ENCODE measurements at places on chromosomes 12 and 14. TPM values are rescaled to one million over a fixed set of nuclear protein-coding genes. Genes with fewer than 3 reads are reported as not detected.

Gene LMO3
- total RNA-seq: 2.3 TPM

Gene ACOT4
- 3.9 TPM for total RNA-seq

Gene KCNK10
- not detected for total RNA-seq

Gene SLC7A8
- 3.8 TPM for total RNA-seq

Gene CNPY2
- total RNA-seq: 162 TPM

Gene NUBPL
- total RNA-seq: 14.9 TPM

Gene TBX5
- total RNA-seq: not detected

Gene AKAP6
- 1.5 TPM for total RNA-seq

Gene ETFBKMT
- total RNA-seq: 0.52 TPM

Gene PLCZ1
- not detected for total RNA-seq

Gene LRRC10
- total RNA-seq: not detected

Gene PRH2
- total RNA-seq: not detected

Gene RNASE4
- total RNA-seq: 8.5 TPM

Gene GDF3
- not detected for total RNA-seq

Gene ESR2
- total RNA-seq: 0.35 TPM

Gene COL2A1
- total RNA-seq: 6.7 TPM

Gene PNMA1
- 36.7 TPM for total RNA-seq

Gene HOXC10
- 2.9 TPM for total RNA-seq

Gene DIO2
- 2.0 TPM for total RNA-seq

Gene AKAP5
- total RNA-seq: 0.58 TPM

Gene SLCO1B1
- total RNA-seq: not detected

Gene SSTR1
- total RNA-seq: 0.23 TPM

Gene PPFIBP1
- total RNA-seq: 56.9 TPM

Gene RNASE7
- not detected for total RNA-seq

Gene NCKAP5L
- 14.2 TPM for total RNA-seq

Gene GPD1
- 0.11 TPM for total RNA-seq

Gene CNOT2
- total RNA-seq: 60.4 TPM

Gene VASH1
- total RNA-seq: 1.8 TPM

Gene OVCH1
- total RNA-seq: not detected

Gene LGR5
- total RNA-seq: 0.04 TPM

Gene SLC39A5
- total RNA-seq: not detected

Gene FAM222A
- total RNA-seq: 11.7 TPM

Gene DGLUCY
- 0.92 TPM for total RNA-seq

Gene EXOC3L4
- total RNA-seq: 2.0 TPM

Gene UTP20
- 31.3 TPM for total RNA-seq

Gene TRIP11
- total RNA-seq: 14.3 TPM

Gene MFAP5
- total RNA-seq: not detected

Gene SPIC
- not detected for total RNA-seq

Gene LUM
- 0.15 TPM for total RNA-seq

Gene CSAD
- total RNA-seq: 21.5 TPM

Gene SCN8A
- 12.7 TPM for total RNA-seq

Gene SIX1
- total RNA-seq: 18.2 TPM

Gene ABCB9
- total RNA-seq: 18.4 TPM

Gene TAS2R42
- total RNA-seq: not detected

Gene EIF2S3B
- total RNA-seq: 0.63 TPM

Gene PIWIL1
- not detected for total RNA-seq

Gene NRL
- total RNA-seq: 1.7 TPM

Gene EIF2S1
- 345 TPM for total RNA-seq

Gene RTL1
- not detected for total RNA-seq

Gene NRXN3
- total RNA-seq: 1.7 TPM

Gene HIF1A
- total RNA-seq: 266 TPM

Gene SDR9C7
- not detected for total RNA-seq

Gene B3GNT4
- total RNA-seq: 4.0 TPM

Gene PDZRN4
- total RNA-seq: not detected

Gene SYCP3
- total RNA-seq: not detected

All from PC-3 (cell line).